EL (cell line): ENCODE measurements at places on chromosomes 11 and 22.

GRCh38 chr11:11668274-11668673, 46.5 kb upstream of the GALNT18 start:
- no peak for DNase-seq

- no peak for DNase-seq
Observed at GRCh38 chr11:36724742-36725385, 126.8 kb upstream of the RAG2 start.

GRCh38 chr11:117612177-117612576, 184.8 kb downstream of the DSCAML1 start:
- no peak for DNase-seq

- peak; percentile 76 for DNase-seq
Observed at GRCh38 chr11:116725434-116726221, 47.2 kb downstream of the BUD13 start.

- DNase-seq = no peak
Observed at GRCh38 chr11:10503221-10503620, 37.8 kb downstream of the RNF141 start.

DNA sequence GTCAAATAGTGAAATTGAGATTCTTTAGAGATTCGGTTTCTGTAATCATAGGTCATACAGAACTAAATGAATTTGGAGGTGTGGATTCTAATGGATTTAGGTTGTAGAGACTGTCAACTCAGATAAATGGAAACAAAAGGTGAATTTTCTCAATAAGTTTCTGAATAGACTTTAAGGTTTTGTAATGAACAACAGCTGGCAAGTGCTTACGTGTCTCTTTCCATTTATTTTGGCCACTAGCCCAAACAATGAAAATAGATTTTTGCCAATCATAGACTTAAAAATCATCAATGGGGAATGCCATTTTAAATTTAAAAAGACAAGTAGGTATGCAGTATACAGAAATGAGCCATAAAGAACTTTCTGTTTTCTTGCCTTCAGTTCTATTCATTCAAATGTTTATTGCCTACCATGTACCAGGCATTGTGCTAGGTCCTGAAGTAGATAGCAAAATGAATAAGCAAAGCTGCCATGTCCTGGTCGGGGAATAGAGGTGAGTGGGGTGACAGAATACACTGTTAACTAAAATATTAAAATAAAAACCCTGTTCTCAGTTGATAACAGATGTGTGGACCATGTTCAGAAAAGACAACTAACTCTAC, 16.9 kb upstream of the TMEM135 start:
- DNase-seq = no peak

DNA sequence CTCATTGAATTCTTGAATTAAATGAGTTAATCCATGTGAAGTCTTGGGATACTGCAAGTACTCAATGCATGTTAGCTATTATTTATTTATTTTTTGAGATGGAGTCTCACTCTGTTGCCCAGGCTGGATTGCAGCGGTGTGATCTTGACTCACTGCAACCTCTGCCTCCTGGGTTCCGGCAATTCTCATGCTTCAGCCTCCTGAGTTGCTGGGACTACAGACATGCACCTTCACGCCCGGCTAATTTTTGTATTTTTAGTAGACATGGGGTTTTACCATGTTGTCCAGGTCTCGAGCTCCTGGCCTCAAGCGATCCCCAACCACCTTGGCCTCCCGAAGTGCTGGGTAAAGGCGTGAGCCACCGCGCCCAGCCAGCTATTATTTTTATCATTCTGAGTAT, 9.4 kb downstream of the MMP7 start:
- DNase-seq = no peak

- DNase-seq = no peak
Observed at GRCh38 chr22:21726650-21727049, 8.9 kb downstream of the YPEL1 start.

DNA sequence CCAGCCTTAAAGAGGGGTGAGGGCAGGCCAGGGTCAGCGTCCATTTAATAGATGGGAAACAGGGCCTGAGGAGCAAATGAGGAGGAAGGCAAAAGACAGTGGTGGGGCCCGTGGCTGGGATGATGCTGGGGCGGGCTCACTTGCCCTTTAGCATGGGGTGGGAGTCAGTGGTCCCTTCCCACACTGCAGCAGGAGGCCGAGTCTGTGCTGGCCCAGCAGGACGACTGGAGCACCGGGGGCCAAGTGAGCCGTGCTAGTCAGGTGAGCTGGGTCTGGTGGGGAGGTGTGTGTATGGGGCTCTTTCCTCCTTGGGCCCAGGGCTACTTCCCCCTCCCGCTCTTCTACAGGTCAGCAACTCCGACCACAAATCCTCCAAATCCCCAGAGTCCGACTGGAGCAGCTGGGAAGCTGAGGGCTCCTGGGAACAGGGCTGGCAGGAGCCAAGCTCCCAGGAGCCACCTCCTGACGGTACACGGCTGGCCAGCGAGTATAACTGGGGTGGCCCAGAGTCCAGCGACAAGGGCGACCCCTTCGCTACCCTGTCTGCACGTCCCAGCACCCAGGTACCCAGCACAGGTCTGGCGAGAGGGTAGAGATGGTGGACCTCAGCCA, 12.8 kb downstream of the SCYL1 start:
- no peak for DNase-seq

DNA sequence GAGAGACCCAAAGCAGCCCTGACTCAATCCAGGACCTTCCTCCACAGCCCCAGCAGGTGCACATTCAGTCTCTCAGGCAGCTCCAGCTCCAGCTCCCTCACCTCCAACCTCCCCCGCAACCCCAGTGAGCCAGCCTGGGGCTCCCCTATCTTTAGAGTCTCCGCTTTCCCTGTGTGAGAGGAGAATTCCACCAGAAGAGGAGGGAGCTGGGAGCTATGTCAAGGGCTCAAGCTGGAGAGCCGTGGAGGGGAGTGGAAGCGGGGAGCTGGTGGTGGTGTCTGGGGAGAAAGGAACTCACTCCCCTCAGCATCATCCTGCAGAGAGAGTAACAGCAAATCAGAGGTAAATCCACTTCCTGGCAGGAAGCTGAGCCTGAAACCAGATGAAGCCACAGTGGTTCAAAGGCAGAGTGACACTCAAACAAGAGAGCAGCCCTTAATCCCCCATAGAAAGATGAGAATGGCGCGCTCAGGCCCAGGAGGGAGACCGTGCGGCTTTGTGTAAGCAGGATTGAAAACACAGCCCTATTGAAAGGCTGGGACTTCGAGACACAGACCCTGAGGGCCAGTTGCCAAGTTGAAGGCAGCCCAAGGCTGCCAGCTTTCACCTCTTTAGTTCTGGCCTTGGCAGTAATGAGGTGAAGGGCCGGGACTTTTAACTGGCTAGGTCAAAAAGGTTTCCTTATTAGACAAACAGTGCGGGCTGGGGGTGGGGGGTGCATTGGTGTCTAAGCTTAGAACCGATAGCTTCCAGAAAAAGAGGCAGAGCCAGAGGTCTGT, 21.4 kb upstream of the CDON start:
- no peak for DNase-seq

GRCh38 chr11:118434553-118435289, 1.6 kb upstream of the KMT2A start:
- DNase-seq = peak; percentile 34

- no peak for DNase-seq
Observed at GRCh38 chr11:81071606-81072005, 1630.8 kb upstream of the TENM4 start.

GRCh38 chr11:73392108-73393010, 16.2 kb downstream of the RELT start:
- DNase-seq = no peak

DNA sequence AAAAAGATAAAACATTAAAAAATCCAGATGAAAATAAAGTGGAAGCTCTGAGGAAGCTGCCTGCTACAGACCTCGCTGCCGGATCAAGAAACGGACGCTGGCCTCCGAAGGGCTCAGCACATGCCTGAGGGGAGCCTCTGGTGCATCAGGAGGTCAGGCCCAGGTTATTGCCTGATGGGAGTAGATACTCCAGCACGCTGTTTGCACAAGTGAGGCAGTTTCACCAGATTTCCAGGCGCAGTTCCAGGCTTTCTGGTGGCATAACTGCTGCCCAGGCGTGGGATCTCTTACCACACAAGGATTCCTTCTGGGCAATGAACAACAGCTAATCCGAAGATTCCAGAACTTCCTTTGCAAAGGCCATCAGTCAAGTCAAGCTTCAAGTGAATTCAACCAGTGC, 154.2 kb downstream of the MPPED1 start:
- DNase-seq = no peak

DNA sequence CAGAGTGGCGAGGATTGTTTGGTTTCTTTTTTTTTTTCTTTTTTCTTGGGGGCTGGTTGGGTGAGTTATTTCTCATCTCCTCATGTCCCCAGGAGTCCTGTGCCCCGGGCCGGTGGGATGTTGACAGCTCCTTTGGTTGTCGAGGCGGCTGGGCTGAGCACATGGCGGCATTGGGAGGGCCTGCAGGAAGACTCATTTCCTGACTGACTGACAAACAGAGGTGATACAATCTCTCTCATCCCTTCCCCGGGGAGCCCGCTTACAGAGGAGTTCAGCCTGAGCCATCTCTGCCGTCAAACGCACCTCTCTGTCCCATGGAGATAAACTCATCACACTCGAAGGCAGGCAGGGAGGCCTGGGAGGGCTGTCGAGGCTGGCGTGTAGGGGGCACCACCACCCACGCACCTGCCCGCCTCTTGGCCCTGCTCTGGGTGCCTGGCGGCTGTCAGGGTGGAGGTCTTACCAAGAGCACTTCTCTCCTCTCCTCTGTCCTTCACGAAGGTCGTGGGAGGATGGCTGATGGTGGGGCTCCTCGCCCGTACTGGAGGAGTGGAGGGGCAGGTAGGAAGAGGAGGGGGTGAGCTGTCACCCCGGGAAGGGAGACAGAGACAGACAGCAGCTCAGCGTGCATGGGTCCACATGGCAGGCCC, 60.0 kb upstream of the NECTIN1 start:
- DNase-seq = no peak

GRCh38 chr11:44267750-44268613, 42.0 kb downstream of the ALX4 start:
- DNase-seq = no peak

- no peak for DNase-seq
Observed at GRCh38 chr11:15926071-15926470, 430.3 kb downstream of the SOX6 start.

DNA sequence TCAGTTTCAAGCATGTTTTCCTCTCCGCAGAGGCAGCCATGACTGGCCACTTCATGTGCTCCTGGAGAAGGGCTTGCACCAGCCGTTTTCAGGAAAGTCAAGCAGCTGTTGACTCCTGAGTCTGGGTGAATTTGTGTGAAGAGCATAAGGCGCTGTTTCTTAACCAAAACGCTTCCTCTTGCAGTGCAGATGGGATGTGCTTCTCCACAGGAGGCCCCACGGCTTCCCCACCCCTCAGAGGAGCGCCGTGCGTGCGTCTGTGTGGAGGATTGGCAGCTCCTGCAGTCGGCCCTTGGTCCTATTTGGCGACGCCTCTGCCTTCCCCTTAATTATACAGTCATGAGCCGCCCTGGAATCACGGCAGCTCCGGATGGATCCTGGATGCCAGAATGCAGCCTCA, 54.1 kb upstream of the B3GAT1 start:
- DNase-seq = no peak

DNA sequence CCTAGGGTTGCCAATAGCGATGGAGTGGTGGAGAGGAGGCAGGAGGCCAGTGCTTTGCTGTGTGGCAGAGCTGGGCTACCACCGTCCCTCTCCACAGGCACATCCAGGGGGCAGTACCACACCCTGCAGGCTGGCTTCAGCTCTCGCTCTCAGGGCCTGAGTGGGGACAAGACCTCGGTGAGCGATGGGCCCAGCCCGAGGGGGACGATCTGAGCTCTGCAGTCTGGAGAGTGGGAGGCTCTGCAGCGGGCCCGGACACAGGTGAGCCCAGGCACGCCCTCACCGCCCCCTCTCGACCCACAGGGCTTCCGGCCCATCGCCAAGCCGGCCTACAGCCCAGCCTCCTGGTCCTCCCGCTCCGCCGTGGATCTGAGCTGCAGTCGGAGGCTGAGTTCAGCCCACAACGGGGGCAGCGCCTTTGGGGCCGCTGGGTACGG, 2.5 kb downstream of the PKP3 start:
- peak; percentile 56 for DNase-seq

- no peak for DNase-seq
Observed at GRCh38 chr11:84130646-84131427, 844.7 kb upstream of the CCDC90B start.

DNA sequence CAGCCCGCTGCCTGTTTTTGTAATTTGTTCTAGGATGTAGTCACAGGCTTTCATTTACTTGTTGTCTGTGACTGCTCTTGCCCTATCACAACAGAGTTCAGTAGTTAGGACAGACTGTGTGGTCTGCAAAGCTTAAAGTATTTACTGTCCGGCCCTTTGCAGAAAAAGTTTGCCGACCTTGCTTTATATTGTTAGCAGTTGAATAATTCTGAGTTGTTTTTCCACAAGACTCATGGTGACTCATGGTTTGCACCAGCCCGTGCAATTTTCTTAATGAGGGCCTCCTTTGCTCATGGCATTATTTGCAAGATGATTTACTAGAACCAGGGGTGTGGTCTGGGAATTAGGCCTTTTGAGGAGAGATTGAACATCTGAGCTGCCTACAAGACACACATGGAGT, 110.6 kb downstream of the SCN3B start:
- DNase-seq = peak; percentile 81

- DNase-seq = peak; percentile 43
Observed at GRCh38 chr11:45045683-45046471, 95.2 kb upstream of the TP53I11 start.

GRCh38 chr11:7592711-7593110, 78.9 kb downstream of the PPFIBP2 start:
- DNase-seq = peak; percentile 34

DNA sequence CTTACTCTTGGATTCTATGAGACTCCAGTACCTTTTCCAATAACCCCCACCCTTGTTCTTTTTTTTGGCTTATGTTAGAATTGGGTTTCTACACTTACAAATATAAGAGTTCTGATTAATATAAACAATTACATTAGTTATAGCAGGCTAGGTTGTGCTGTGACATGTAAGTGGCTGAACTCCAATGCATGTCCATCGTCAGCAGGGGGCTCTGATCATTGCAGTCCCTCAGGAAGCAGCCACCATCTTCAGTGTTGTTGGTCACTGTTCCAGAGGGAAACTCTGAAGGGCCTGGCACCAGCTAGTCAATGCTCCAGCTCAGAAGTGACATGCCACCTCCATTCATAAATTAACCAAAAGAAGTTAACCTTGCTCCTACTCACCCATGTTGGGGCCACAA, 5.6 kb downstream of the LIPT2 start:
- peak; percentile 13 for DNase-seq

DNA sequence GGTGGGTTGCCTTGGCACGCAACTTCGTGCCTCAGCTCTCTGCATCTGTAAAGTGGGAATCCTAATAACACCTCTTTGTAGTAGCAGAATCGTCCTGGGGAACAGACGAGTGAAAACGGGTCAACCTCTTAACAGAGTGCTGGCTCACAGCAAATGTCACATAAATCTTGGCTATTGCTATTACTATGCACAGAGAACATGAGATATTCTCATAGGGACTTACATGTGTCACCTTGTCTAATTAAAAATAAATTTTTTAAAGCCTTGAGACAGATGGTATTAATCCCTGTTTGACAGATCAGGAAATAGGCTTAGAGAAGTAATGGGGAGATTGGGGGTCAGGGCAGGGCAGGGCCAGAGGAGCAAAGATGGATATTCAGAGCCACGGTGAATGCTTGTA, 44.3 kb upstream of the IGSF9B start:
- DNase-seq = no peak

GRCh38 chr11:63882555-63883242, 34.3 kb downstream of the RCOR2 start:
- DNase-seq = no peak
